ENCODE measurements at places on chromosomes 2 and 18.

GRCh38 chr2:147488472-147488871 lies 356.4 kb upstream of the ACVR2A start:
- H3K27ac ChIP-seq, result no peak overlapping the region
- H3K27me3 ChIP-seq, result no peaks in the 10 kb centered on the region
- peaks cover 24% of the 10 kb centered on the region for H3K4me1 ChIP-seq
- DNase-seq, result no peak
- peaks cover 2% of the 10 kb centered on the region for H3K36me3 ChIP-seq
- no peak overlapping the region for H3K4me3 ChIP-seq

DNA sequence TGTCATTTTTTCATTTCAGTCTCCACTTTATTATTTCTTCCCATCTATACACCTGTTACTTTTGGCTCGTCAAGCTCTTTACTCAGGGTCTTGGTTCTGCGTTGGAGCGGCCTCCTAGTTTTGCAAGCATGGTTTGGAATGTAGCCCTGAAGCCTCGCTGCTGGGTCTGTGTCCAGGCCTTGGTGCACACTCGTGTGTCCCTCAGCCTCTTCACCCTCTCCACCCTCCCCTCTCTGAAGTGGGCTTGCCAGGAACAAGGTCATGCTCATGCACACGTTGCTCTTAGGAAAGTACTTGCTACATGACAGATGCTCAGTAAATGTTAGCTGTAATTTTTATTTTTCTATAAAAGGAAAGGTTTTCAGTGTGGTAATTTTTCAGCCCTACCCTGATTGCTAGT lies 147.0 kb downstream of the ATP9B start:
- no peaks in the 10 kb centered on the region for H3K36me3 ChIP-seq
- H3K27me3 ChIP-seq, result no peaks in the 10 kb centered on the region
- no peaks in the 10 kb centered on the region for H3K4me1 ChIP-seq
- DNase-seq, result no peak

GRCh38 chr2:141207036-141207385 lies 923.8 kb downstream of the LRP1B start:
- no peaks in the 10 kb centered on the region for H3K27me3 ChIP-seq
- H3K4me3 ChIP-seq, result no peak overlapping the region
- H3K36me3 ChIP-seq, result no peaks in the 10 kb centered on the region
- no peak overlapping the region for H3K27ac ChIP-seq

- H3K4me1 ChIP-seq, result no peaks in the 10 kb centered on the region
- no peaks in the 10 kb centered on the region for H3K27me3 ChIP-seq
- H3K4me3 ChIP-seq, result no peak overlapping the region
Observed at GRCh38 chr18:51133580-51134160, 63.8 kb downstream of the MEX3C start.

All from activated CD4-positive, alpha-beta T cell treated with anti-CD3 and anti-CD28 coated beads, Interleukin-2, amount 10 ng/mL, durations not matched to agents 24 days and 14 days (primary cell).